ENCODE measurements at places on chromosomes 1 and 21.

- DNase-seq = no peak
These were observed 329.3 kb downstream of the BARHL2 start for GRCh38 chr1:90387805-90388204.

GRCh38 chr1:162236201-162236600, 140.5 kb downstream of the SPATA46 start:
- no peak for DNase-seq

- DNase-seq = no peak
These were observed 3.7 kb downstream of the RSPO1 start for GRCh38 chr1:37631036-37631435.

DNA sequence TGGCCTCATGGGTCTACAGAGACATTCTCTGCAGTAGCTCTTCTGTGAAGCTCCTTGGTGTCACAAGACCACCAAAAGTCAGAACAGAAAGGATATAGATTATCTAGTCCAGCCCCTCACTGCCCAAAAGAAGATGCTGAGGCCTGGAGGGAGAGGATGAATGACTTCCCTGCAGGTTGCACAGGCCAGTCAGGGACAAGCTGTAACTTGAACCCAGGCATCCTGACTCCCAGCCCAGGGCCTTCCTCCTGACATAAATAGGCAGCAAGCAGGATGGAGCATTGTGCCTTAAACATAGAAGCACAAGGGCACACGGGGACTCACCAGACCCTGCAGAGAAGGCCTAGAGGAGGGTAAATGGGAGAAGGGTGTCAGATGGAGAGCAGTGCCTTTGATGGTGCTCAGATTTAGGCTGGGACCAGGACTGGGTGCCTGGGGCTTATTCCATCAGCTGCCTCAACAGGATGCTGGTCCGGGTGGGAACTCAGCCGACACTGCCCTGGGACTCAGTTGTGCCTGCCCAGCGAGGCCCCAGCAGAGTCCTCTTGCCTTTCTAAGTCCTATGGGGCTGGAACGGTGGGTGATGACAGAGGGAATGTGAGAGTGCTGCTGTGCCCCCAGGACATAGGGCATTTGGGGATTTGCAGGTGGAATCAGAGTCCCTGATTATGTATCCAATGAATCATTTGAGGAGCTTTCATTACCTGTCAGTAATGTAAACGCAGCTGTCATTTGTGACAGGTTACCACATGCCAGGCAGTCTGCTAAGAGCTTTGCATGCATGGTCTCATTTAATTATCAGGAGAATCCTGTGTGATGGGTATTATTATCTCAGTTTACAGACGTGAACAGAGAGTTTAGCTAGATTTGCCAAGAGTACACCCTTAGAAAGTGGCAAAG, 13.2 kb downstream of the S100A7A start:
- peak; percentile 29 for DNase-seq

DNA sequence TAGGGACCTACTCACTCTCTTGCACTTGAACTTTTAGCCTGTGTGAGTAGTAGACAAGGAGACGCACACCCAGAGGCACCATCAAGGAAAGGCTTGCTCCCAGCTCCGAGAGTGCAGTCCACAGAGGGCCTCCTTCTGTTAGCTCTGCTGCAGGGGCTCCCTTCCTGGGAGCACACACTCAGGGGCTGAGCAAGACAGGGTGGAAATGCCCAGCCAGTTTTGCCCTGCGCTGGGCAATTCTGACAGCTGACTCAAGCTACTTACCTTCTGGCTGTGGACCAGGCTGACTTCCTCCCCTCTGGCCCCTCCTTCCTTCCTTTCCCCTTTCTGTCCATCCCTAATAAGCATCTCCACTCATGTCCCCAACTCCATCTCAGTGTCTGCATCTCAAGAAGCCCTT, 449.1 kb downstream of the PTPRU start:
- DNase-seq = no peak

- DNase-seq = no peak
These were observed 9.6 kb upstream of the ADORA1 start for GRCh38 chr1:203117611-203118575.

- DNase-seq = no peak
These were observed 21.1 kb upstream of the ACTRT2 start for GRCh38 chr1:3000214-3000613.

GRCh38 chr1:201715801-201716741, 112.9 kb upstream of the IPO9 start:
- no peak for DNase-seq

- no peak for DNase-seq
These were observed 10.9 kb upstream of the PADI2 start for GRCh38 chr1:17130138-17130635.

DNA sequence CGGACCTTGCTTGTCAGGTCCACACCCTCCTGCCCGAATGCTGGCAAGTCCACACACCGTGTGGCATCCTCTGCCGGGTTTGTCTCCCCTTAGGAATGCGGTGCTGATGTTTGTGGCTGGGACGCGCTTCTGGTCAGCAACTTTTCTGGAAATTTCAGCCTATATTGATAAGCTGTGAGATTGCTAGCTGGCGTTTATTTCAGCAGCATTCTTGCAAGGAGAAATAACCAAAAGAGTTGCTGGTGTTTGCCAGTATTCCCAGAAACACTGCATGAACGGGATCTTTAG, 601 bp downstream of the CEPT1 start:
- DNase-seq = peak; percentile 63

DNA sequence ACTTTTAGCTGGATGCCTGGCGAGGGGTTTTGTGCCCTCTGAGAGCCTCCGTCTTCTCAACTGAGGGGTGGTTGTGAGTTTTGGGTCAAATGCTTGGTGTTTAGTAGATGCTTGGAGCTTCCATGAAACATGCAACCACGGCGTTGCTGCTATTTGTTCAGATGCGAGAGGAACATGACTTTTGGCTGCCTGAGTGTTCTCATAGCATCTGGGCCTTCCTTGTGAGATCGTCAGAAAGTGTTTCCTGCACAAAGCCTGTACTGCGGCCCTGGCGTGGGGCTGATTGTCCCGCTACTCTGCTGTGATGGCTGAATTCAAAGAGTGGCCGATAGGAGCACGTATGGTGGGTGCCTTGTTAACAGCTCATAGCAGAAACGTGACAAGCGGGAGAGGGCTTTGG, 69.8 kb upstream of the FAM3B start:
- DNase-seq = no peak

- no peak for DNase-seq
These were observed 13.4 kb upstream of the PIAS3 start for GRCh38 chr1:145871994-145872924.

DNA sequence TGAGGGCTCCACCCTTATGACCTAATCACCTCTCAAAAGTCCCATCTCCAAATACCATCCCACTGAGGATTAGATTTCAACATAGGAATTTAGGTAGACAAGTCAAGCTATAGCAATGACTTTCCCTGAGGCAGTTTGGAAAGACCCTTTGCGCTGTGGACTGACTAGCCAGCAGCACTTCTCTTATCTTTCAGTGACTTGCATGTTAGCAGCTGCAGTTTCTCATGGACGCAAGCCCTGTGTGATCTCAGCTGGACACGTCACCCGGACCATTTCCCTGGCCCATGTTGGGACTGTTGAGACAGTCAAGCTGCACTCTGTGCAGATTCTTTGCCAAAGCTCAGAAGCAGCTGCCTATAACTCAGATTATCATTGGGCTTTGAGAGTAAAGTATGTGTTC, 408.1 kb upstream of the USP24 start:
- no peak for DNase-seq

- no peak for DNase-seq
These were observed 3.1 kb upstream of the KCNK2 start for GRCh38 chr1:215079456-215079855.

GRCh38 chr1:201108614-201109013, 3.6 kb downstream of the CACNA1S start:
- no peak for DNase-seq

DNA sequence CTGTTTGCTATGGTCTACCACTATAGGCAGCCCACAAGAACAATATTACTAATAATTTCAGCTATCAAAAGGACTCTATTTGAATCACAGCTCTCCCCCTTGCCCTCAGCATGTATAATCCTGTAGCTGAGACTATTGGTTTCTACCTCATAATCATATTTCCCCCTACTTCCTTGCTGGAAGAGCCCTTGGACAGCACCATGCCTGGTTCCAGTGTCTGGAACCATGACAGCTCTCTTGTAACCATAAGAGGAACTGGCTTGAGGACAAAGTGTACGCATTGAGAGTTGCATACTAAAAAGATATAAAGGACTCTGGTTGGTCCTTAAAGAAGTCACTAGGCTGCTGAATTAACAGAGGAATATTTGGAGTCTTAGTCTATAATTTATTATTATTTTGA, 110.7 kb upstream of the ZRANB2 start:
- DNase-seq = no peak

DNA sequence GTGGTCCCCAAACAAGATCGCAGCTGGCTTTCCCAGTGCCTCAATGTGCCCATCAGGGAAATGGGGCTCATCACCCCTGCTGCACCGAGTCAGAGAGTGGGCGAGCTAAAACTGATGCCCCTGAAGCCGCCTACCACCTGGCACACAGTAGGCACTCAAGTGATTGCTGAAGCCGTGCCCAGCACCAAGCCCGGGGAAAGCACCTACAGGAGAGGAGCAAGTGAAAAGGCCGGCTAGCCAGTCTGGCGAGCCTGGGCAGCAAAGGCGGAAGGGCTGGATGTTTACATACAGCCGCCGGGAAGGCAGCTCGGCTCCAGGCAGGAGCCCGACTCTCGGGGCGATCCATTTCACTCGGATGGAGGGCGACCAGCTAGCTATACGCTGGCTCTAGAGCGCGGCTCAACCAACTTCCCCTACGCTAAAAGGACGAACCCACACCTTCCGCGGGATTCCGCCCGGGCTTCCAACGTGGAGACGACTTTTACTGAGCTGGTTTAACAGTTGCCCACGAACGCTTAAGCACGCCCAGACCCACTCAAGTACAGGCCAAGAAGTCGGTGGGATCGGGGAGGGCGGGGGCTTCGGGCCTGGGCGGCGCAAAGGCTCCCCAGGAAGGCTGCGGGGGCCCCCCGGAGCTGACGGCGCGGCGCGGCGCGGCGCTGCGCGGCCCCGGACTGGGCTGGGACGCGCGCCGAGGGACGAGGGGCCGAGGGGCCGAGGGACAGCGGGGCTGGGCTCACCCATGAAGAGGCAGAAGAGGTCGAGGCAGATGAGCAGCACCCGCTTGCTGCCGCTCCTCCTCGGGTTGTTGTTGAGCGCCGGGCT, 1.0 kb downstream of the PLPP3 start:
- DNase-seq = peak; percentile 44

GRCh38 chr1:109258481-109259466, 9.4 kb downstream of the CELSR2 start:
- DNase-seq = no peak

DNA sequence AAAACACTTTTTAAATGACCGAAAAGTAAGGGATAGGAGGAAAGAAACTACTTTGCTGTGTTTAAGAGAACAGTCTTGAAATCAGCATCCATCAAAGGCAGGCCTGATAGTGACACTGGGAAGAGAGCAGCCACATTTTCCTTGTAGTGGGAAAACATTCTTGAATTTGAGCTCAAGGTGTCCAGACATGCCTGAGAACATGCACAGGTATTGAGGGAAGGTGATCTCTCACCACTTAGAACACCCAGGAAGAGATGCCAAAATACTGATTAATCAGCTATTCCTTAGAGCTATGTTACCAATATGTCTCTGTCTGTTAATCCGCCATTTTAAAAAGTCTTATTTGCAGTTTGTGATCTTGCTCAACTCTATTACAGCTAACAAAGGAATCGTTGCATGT, 25.9 kb downstream of the IL12RB2 start:
- DNase-seq = peak; percentile 93

- no peak for DNase-seq
These were observed 29.8 kb downstream of the PADI6 start for GRCh38 chr1:17401841-17402240.

DNA sequence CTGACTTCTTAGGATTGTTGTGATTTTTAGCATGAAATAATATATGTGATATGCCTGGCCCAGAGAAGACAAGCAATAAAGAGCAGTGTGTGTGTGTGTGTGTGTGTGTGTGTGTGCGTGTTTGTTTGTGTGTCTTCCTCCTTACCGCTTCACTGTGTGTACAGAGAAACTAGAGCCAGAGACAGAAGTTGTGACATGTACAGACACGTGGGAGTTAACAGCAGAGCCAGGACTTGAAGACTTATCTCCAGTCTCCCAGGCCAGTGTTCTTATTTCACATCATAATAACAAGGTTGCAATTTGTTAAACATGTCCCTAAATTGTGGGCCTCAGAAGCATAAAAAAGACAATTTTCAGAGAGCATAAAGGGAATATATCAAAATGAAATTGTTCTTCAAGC, 192.0 kb upstream of the JUN start:
- DNase-seq = peak; percentile 87

DNA sequence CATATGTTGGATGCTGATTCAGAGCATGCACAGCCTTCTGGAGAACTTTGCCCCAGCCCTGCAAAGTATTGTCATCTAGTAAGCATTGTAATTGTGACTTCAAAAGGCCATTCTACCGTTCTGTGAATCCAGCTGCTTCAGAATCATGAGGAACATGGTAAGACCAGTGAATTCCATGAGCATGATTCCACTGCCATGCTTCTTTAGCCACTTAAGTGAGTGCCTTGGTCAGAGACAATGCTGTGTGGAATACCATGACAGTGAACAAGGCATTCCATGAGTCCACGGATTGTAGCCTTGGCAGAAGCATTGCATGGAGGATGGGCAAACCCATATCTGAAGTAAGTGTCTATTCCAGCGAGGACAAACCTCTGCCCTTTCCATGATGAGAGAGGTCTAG, 123.7 kb downstream of the S1PR1 start:
- DNase-seq = no peak

GRCh38 chr1:208127792-208128529, 116.2 kb downstream of the PLXNA2 start:
- no peak for DNase-seq

All from foreskin keratinocyte (primary cell).